GM13977 (cell line): ENCODE measurements at places on chromosomes 5 and 9.

DNA sequence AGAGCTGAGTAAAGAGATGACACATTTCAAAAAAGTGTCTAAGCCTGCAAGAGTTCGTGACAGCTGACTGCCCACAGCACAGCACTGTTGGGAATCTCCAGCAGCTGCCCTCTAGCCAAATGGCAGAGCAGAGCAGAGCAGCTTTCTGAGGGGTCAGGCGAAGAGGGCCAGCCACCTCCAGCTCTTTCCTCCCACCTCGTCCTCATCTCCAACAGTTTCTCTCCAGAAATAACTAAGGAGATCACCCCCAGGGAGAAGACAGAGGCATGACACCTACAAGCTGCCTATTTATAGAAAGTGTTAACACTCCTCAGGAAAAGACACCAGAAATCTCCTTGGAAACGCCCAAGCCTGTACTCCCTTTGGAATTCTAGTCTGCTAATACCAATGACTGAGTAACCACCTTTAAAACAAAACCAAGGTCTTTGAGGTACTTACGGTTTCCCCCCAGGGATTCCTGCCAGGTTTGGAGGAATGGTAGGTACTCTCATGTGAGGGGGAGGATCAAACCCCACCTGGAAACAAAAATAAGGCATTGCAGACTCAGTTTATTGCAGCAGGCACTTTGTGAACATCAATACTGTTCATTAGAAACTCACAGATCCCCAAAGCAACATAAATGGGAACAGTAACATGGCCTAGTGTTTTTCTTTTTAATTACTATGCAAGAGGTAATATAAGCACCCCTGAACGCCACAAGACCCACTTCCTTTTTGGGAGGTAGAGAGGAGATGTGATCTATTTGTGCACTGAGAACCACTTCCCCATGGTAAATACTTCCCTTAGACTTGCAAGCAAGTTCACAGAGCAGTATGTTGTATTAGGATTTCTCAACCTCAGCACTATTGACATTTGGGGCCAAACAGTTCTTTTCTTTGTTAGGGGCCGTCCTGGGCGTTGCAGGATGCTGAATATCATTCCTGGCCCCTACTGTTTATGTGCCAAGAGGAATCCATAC lies 79.3 kb downstream of the TLE1 start:
- DNase-seq = no peak

- DNase-seq = no peak
These were observed 387.0 kb upstream of the DMAC1 start for GRCh38 chr9:8186560-8186959.

DNA sequence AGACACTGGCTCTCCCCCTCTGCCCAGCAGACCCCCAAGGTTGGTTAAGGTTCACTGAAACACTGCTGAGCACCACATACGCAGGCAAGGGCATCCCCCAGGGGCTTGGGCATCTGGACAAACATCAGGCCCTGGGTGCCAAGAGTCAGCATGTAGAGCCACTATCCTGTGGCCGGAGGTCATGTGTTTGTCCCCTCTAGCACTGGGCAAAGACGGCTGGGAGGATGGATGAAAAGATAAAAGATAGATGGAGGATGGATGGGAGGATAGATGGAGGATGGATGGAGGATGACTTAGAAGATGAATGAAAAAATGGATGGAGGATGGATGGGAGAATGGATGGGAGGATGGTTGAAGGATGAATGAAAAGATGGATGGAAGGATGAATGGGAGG lies 216.8 kb upstream of the IER5L start:
- DNase-seq = no peak

DNA sequence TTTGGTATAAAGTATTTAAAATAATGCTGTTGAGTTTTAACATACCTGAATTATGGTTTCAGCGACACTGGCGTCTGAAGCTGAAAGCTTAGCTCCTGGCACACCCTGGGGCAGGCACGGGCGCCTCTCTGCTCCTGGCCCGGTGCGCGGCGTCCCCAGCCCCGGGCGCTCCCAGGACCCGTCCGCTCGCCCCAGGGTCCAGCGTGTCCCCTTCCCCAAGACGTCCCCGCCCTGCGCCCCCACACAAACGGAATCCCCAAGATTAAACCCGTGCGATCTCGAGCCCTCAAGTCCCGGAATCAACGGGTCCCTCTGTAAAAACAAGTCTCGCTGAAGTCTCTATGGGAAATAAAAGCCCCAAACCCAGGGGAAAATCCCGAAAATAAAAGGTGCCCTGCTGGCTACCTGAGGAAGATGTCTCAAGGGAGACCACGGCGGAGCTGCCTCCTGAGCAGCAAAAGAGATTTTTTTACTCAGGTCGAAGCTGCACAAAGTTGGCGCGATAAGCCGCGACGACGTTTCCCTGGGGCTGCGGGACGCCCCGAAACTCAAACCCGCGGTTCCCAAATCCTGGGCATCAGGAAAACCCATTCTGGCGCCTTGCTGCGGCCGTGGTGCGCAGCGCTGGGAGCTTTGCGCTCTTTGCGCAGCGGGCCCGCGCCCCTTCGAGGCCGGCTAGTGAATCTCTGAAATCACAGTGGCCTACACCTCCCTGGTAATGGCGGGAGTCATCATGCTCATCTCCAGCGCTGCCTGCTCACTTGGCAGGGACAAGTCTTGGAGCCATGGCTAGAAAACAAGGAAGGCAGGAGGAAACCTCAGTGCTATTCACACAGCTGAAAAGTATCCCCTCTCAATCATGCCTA lies 6.3 kb upstream of the IFNA8 start:
- DNase-seq = peak; percentile 28

DNA sequence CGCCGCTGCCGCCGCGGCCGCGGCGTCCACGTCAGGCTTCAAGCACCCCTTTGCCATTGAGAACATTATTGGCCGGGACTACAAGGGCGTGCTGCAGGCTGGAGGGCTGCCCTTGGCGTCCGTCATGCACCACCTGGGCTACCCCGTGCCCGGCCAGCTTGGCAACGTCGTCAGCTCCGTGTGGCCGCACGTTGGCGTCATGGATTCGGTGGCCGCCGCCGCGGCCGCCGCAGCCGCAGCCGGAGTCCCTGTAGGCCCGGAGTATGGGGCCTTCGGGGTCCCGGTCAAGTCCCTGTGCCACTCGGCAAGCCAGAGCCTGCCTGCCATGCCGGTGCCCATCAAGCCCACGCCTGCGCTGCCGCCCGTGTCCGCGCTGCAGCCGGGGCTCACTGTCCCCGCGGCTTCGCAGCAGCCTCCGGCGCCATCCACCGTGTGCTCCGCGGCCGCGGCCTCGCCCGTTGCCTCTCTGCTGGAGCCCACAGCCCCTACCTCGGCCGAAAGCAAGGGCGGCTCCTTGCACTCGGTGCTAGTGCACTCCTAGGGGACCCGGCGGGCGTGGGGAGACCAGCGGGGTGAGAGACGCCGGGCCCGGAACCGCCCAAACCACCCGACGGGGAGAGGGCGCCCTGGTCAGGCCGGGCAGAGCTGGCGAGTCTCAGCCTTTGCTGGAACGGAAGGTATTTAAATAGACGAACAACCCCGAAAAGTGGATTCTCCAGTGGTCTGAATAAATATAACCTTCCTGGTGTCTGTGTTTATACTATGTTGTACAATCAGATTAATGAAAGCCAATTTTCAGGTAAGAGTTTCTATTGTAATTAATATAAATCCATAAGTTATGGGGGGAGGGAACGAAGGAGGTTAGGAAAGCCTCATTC lies 1.2 kb downstream of the FOXB2 start:
- peak; percentile 43 for DNase-seq

DNA sequence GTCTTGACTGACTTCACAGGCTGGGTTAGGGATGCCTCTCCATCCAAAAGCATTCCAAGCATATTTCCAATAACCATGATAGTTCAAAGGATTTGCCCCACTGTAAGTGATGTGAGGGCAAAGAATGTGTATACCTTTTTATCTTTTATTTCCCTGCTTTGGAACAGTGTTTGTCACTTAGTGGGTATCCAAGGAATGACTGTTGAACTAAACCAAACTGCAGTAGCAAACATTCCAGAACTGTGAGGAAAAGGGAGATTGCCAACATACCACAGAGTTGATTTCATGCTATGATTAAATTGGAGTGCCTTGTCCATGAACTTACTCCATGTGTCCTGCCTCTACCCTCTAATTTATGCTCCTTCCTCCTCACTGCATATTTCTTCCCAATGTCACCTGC lies 400.0 kb downstream of the KIAA0825 start:
- DNase-seq = no peak

- DNase-seq = no peak
These were observed 295.4 kb upstream of the DAB2 start for GRCh38 chr5:39720136-39720535.

DNA sequence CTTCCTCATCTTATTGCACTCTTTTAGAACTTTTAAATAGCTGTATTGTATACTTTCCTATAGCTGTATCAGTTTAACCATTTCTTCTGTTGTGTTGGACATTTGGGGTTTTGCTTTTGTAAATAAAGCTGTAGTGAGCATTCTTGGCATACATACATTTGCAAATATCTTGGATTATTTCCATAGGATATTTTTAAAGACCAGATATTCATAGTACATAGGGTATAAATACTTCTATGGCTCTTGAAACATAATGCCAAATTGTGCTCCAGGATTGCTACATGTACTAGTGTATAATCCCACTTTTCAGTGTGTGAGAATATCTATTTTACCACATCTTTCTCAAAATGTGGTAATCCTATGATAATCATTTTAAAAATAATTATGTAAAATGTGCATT lies 51.2 kb downstream of the SCAMP1 start:
- no peak for DNase-seq

GRCh38 chr5:147321569-147321968 lies 86.7 kb downstream of the STK32A start:
- no peak for DNase-seq
